Cerebellar nuclear complex (tissue), 1 donor: ENCODE measurements at places on chromosomes 4 and X.

DNA sequence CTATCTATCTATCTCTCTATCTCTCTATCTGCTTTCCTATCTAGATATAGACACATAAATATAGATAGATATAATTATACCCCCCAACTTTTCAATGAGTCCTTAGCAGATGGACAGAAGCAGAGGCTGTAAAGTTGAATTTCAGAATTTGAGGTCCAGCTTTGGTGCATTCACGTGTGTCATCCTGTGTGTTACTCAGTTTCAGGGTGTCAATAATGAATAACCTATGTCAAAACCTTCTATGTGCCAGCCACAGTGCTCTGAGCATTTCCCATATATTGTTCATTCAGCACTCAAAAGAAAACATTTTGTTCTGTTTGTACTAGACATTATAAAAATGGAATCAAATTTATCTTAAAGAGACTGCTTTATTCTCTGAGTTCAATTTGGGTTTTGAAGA is 310.0 kb downstream of the ARHGAP24 start:
- DNase-seq: no peak

GRCh38 chr4:108325561-108325960 is 156.8 kb upstream of the LEF1 start:
- no peak for DNase-seq

- DNase-seq: no peak
These were observed 38.4 kb upstream of the PDLIM3 start for GRCh38 chr4:185573651-185574199.

DNA sequence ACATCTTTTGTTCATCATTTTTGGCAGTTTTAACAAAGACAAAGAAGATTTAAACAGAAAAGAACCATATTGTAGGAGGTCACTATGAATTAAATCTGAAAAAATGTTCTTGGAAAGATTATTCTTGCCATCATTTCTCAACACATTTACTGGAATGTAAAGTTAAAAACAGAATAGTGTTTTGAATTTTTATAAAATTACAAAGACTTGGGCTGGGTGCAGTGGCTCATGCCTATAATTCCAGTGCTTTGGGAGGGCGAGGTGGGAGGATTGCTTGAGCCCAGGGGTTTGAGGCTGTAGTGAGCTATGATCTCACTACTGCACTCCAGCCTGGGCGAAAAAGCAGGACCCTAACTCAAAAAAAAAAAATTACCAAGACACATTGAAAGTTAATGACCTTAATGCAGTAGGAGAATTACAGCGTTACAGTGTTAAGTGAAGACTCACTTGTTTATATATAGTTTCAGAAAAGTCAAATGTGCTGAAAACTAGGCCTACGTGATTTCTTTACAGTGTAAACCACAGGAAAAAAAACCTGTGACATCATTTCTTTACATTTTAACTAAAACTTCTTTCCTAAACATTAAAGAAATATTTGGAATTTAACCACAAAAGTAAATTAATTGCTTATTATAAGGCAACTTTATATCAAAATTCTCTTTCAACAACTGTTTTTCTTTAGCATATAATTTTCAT is 7.9 kb downstream of the FAM13A start:
- no peak for DNase-seq

GRCh38 chr4:117588771-117589170 is 445.5 kb upstream of the NDST3 start:
- no peak for DNase-seq

DNA sequence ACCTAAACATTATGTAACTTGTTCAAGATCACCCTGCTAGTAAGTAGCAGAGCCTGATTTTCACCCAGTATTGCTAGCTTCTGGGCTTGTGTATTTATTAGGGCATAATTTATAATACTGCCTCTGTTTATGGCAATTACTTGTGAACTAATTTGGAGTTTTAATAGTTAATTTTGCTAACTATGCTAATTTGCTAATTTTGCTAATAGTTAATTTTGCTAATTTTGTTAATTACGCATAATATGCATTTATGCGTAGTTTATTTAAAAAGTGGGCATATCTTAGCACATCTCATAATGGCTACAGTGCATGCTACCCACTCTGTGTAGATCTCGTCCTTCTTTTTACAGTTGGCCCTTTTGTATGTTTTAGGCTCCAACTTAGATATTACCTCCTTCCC is 898.1 kb upstream of the EPHA5 start:
- no peak for DNase-seq

DNA sequence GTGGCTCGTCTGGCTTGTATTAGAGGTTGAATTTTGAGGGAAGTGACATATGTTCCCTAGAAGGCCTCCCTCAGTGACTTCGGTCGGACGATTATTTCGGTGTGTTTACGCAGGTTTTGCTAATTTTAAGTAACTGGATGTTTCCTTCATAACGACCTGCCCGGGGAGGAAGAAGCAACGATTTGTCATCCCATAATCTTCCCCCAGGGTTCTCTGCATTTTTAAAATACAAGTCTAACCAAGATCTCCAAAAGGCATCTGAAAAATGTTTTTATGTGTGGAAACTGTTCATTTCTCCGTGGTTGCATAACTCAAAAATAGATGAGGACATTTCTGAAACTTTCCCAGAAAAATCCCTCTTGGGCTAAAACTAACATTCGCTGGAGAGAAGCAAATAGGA is 195.4 kb downstream of the SHOX start:
- DNase-seq: no peak

- no peak for DNase-seq
These were observed 35.6 kb downstream of the ARSJ start for GRCh38 chr4:113943863-113944262.
